Sciatic nerve (tissue), 2 donors: ENCODE measurements at places on chromosomes 5 and 9. TPM values are rescaled to one million over a fixed set of nuclear protein-coding genes. Genes with fewer than 3 reads are reported as not detected.

GRCh38 chr5:120576588-120576987 lies 112.5 kb downstream of the PRR16 start:
- no peak for DNase-seq

DNA sequence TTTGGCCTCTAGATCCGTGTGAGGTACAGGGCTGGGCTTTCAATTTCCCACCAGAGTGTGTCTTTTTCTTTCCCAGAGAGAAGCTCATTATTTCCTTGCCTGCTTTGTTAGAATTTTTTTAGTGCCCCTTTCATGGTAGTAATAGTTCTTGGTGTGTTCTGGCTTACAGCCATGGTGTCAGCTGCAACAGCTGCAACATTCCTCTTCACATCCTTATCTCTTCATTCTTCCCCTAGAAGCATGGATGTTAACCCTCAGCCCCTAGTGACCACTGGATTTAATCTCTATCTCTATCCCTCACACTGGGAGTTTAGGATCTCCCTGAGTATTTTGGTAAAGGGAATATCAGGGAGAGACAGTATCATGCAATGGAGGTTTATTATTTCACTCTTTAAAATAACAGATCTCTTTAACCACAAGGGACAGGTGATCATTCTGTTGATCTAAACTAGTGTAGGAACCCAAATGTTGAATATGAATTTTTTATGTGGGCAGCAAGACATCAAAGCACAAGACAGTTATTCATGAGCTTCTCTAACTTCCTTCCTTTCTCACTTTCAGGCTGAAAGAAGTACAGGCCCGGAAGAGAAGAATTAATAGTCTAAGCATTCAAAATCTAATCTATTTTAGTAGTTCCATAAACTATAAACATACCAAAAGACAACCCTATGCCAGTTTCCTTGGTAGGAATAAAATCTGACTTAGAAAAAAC lies 160.2 kb downstream of the FAM170A start:
- no peak for DNase-seq

- no peak for DNase-seq
These were observed 746 bp downstream of the RGS3 start for GRCh38 chr9:113464286-113464660.

GRCh38 chr5:33059081-33059480 lies 348.0 kb downstream of the NPR3 start:
- DNase-seq: no peak

The OCLN gene
- total RNA-seq: 18.5 TPM
